ENCODE measurements at places on chromosomes 2 and 18.

GRCh38 chr2:152339556-152340286 lies 4.7 kb downstream of the FMNL2 start:
- DNase-seq = no peak

DNA sequence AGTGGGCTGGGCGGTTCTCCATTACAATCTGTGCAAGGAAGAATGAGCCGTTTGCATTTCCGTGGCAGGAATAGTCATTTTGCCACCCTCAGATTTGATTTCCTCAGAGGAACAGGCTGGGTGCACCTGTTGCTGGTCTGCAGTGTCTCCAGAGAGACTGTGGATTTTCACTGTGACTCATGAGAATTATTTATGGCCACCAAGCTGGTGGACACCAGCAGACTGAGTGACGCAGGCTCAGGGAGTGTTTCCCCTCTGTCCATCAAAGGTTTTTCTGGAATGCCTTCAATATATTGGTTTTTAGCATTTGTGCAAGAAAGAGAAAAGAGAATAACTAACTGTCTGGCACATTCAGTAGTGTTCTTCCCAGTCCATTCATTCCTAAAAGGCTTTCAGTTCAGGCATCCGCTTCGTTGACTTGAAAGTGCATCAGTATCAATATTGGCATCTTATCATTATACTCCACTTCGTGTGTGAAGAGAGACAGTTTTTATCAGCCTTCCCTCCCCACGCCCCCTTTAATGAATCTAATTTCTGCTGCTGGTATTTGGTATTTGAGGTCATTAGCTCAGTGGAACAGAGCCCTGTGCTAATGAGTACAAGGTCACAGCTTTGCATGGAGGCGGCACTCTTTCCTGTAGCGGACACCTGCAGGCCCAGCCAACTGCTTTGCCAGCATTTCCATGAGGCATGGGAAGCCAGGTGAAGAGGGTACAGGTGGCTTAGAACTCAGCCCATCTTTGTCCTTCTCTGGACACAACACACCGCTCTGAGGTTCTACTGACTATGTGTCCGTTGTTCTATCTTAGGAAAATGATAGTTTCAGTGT lies 39.9 kb downstream of the PRKCE start:
- DNase-seq = no peak

DNA sequence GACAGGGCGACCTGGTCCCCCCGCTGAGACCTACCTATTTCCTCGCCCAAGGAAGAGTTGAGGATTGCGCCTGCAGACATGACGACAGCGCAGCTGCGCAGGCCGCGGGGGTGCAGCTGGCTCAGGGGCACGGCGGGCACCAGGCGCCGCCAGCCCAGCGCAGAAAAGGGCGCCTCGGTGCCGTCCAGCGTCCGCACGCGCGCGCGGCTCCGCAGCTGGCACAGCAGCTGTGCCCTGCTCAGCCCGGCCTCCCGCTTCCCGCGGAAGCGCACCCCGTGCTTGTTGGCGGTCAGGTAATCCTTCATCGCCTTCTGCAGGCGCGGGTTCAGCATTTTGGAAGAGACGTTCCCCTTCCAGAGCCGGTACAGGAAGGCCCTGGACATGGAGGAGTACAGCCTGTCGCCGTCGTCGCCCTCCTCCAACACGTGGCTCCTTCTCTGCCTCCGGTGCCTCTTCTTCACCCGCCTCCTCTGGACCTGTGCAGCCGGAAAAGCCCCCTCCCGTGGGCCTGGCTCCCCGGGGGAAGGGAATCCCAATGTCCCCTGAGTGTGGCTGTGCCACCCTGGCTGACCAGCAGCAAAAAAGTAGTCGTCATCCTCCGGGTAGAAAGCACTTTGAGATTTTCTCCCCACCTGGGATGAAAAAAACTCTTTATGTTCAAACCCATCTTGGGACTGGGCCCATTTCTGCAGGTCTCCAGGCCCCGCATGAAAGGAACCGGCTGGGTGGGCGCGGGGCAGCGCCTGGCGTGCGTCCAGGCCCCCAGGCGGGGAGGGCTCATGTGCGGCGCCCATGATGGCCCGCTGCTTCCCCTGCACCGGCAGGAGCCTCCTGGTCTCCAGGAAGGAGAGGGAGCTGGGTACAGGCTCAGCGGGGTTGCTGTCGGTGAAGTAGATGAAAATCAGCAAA lies 42.7 kb downstream of the ST6GAL2 start:
- DNase-seq = no peak

DNA sequence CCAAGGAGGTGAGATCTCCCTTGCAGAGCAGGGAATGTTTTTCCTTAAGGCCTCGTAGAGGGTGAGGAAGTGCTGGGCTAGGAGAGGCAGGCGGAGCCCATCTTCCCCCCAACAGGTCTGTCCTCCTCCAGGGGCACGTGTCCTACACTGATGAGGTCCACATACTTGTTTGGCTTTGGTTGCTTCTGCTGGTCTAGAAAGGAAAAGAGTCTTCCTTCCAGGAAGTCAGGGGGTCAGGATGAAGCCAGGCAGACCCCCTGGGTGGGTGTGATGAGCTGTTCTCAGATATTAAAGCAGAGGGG lies 6.0 kb downstream of the SH3BP4 start:
- no peak for DNase-seq

DNA sequence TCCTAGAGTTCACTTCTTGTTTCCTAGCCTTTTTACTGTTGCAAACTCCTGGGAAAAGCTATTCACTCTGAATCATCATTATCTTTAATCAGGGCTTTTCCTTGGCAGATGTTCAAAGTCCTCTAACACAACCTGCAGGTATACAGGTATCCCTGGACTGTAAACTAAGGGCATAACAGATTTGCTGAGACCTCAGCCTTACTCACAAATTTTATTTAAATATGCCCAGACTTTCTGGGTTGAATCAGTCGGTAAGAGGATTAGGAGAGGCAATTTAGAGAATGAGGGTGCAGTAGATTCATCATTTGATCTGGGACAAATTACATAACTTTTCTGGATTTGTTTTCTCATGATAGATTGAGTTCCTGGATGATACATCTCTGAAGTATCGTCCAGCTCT lies 217.8 kb upstream of the STON1 start:
- DNase-seq = no peak

- DNase-seq = peak; percentile 14
These were observed 300.9 kb downstream of the PHLPP1 start for GRCh38 chr18:63016270-63016669.

GRCh38 chr2:237614151-237614720 lies 13.2 kb upstream of the LRRFIP1 start:
- no peak for DNase-seq

GRCh38 chr18:37341473-37342086 lies 224.0 kb downstream of the CELF4 start:
- no peak for DNase-seq

- DNase-seq = no peak
These were observed 76.6 kb upstream of the LPIN2 start for GRCh38 chr18:3089579-3089978.

GRCh38 chr18:49757513-49758262 lies 55.6 kb downstream of the ACAA2 start:
- no peak for DNase-seq

DNA sequence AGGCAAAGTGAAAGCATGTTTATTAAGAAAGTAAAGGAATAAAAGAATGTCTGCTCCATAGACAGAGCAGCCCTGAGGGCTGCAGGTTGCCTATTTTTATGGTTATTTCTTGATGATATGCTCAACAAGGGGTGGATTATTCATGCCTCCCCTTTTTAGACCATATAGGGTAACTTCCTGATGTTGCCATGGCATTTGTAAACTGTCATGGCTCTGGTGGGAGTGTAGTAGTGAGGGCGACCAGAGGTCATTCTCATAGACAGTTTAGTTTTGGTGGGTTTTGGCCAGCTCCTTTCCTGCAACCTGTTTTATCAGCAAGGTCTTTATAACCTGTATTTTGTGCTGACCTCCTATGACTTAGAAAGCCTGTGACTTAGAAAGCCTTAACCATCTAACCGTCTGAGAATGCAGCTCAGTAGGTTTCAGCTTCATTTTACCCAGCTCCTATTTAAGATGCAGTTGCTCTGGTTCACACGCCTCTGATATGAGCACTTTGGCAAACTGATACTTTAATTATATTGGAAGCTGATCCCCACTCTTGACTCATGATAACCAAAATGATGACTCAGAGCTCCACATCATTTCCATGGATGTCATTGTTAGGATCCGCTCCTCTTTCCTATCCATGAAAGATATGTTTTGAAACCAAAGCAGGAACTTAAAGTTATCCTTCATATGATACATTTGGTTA lies 14.5 kb upstream of the ERMN start:
- no peak for DNase-seq

GRCh38 chr2:23757686-23758433 lies 169.1 kb downstream of the ATAD2B start:
- no peak for DNase-seq

DNA sequence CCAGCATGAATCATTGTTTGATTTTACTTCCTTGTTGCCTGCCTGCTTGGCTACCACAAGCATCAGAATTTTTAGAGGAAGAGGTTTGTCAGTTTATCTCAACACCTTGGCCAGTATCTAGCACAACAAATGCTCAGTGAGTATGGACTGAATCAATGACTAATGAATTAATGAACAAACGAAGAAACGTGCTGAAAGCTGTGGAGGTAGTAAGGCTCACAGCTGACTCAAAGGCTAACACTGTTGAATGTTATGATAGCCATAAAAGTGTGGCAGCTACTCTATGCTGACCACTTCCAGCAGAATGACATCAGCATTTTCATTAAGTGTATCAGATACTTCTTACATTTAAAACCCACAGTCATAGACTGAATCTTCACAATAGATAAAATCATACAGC lies 543.4 kb downstream of the IRS1 start:
- DNase-seq = no peak

GRCh38 chr2:227871375-227871791 lies at the start of gene DAW1:
Gene DAW1 (plus strand): TSS chr2:227871631. CDS start chr2:227871690, 59 bp downstream.
- DNase-seq = peak; percentile 11

GRCh38 chr2:235839226-235839625 lies 329.0 kb downstream of the GBX2 start:
- DNase-seq = no peak

- DNase-seq = no peak
These were observed 40.0 kb downstream of the MOGAT1 start for GRCh38 chr2:222711315-222711940.

GRCh38 chr2:195049372-195050031 lies 607.5 kb upstream of the SLC39A10 start:
- no peak for DNase-seq

DNA sequence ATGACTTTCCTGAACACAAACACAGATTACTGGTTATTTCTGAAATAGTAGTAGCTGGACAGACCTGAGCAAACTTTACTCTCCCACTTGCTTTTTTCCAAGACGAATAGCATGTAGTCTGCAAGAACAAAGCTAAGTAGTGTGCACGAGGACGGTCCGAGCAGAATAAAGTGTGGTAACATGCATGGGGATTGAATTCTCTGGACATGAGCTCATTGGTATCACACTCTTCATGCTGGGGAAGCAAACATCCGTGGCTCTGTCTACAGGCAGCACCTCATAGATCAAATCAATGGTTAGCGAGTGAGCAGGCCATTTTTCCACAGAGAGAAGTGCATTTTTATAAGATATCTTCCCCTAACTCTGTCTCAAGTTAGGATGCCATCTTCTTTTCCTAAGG lies 164.8 kb upstream of the STK17B start:
- no peak for DNase-seq

GRCh38 chr2:152242787-152243472 lies 67.4 kb upstream of the STAM2 start:
- DNase-seq = no peak

DNA sequence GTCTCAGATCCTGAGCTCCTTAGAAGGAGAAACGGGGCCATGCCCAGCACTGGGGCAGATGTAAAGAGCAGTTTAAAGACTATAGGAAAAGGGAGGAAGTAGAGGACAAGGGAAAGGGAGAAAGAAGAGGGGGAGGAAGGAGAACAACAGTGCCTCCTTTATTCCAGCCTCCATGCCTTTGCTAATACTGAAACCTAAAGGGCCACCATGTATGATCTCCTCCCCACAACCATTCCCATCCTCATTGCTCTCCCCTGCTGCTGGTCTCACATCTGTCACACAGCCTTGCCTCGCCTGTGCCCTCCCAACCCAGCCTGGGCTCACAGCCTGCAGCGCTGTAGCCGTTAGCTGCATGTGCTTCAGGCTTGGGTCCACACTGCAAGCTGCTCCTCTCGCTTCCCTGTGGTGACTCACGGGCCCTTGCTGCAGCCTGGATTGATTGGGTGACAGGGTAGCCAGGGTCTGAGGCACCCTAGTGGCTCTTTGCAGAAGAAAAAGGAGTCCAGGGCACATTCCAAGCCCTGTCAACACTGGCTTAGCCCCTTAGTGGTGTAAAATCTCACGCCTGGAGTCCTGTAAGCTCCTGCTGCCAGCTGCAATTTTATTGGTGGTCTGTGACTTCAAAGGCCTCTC lies 281.9 kb downstream of the SRBD1 start:
- no peak for DNase-seq

- no peak for DNase-seq
These were observed 67.7 kb downstream of the DPP4 start for GRCh38 chr2:162006337-162006736.

DNA sequence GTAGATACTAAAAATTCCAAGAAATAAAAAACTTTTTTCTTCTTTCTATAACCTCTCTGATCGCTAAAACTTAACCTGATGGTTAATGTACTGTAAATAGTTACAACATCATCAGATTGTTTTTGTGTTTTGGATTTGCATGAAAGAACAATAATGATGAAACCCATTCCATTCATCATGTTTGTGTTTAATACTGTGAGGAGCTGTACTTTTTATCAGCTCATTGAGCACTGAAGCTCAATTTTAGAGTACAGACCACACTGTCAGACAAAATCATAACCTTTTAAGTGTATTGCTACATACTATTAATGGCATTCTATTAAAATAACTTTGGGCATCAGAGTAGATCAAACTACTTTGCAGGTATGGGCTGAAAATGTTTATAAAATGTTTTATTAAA lies 14.8 kb upstream of the BBS5 start:
- no peak for DNase-seq

- DNase-seq = no peak
These were observed 959.4 kb upstream of the GYPC start for GRCh38 chr2:125696560-125696959.

- no peak for DNase-seq
These were observed 200.9 kb downstream of the NYAP2 start for GRCh38 chr2:225600444-225600843.

DNA sequence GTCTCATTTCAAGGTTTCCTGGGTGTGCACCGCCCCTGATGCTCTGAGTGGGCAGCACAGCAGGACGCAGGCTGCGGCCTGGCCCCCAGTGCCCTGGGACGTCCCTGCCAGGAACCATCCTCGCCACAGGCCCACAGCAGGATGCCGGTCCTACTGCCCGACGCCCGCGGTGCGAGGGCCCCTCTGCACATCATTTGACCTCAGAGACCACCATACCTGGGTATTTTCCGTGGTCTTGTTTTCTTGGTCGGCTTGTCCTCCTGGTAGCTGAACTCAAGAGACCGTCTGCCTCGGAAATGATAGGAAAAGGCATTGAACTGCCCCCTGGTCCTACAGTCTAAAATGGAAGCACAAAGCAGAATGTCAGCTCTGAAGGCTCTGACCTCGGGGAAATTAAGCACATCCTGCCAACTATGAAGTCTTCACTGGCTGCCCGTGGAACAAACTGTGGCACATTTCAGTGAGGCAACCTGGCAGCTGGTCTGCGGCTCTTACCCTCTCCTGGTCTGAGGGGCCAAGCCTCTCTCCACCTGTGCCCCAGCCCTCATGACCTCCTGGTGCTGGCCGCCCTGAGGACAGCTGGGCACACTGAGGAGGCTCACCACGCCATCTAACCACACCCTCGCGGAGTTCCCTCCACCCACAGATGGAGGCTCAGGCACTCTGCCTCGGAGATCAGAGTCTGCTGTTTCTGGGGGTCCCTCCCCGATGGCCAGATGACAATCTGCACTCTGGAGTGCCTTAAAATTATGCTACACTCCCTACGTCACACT lies 105.0 kb downstream of the PXDN start:
- DNase-seq = no peak

GRCh38 chr2:33135645-33136044 lies 188.9 kb downstream of the LTBP1 start:
- no peak for DNase-seq
